ENCODE measurements at places on chromosomes 1 and 21.

DNA sequence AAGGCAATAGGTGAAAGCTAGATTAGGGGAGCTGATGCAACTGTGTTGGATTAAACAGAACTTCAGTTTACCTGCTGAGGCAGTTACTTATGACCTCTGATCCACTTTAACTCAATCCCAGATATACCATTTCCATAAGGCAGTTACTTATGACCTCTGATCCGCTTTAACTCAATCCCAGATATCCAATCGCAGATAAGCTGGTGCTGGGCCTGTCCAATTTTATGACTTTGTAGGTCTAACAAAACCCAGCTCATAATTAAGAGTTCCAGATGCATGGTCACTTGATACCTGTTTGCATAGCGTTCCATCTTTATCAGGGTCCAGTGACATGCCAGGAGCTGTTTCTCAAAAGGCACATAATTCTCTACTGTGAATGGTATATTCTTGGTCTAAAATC, 396.0 kb downstream of the AGBL4 start:
- DNase-seq: no peak

DNA sequence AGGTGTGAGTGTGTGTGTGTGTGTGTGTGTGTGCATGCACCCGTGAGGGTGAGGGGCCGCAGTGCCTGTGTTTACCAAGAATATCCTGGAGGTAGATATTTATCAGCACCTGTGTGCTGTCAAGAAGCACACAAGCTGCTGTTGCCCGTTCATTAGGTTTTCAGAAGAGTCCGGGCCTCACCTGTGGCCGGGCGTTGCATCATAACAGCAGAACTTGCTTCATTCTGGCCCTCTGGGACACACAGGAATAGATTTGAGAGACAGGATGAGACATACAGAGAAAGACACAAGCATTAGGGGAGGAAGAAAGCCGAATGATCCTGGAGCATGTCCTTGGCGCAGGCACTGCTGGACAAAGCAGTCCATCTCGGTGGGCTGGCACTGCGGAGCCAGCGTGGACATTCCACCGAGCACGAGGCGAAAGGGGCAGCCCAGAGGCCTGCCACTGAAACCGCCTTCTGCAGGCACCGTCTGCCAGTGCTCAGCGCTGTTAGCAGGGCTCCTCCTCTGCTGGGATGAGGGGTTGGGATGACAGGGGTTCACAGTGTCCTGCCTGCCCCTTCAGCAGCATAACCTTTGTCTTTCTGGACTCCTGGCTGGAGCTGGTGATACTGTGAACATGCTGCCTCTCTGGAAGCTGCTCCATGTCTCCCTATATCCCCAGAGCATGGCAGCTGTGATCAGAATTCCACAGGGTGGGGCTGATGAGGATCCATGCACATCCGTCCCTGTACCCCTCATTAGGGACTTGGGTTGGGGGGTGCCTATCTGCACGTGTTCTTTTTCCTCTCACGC, 81.1 kb downstream of the PEX14 start:
- DNase-seq: no peak

DNA sequence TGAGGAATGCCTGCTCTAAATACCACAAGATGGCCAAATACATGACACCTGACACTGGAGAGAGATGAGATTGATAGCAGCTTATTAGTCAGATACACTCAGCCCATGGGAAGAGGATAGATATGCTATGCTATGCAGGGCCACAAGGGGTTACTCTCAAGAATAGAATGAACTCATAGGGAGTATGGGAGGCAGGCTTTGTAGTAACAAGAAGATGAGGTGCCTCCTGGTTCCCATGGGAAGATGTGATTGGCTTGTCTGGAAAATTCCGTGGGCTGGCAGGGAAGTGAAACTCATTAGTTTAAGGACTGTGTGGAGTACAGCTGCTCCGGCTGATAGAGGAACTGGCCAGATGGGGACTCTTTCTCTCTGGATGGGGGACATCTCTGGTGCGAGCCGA, 16.5 kb downstream of the CCDC30 start:
- peak; percentile 3 for DNase-seq

DNA sequence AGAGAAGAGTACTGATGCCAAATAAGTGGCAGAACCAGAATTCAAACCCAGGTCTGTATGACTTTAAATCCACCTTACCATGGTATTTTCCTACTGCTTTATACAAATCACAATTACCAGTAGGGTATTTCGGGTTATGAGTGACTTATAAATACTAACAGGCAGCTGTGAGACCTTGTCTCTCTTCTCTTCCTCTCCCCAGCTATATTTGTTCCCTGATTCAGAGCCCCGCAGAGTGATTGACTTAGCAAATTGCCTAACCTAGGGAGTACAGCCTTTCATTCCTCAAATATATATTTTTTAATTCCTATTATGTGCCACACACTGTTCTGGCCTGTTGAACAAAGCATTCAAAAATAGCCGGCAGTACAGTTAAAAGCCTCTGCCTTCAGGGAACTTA, 168.0 kb downstream of the CLEC20A start:
- DNase-seq: no peak

DNA sequence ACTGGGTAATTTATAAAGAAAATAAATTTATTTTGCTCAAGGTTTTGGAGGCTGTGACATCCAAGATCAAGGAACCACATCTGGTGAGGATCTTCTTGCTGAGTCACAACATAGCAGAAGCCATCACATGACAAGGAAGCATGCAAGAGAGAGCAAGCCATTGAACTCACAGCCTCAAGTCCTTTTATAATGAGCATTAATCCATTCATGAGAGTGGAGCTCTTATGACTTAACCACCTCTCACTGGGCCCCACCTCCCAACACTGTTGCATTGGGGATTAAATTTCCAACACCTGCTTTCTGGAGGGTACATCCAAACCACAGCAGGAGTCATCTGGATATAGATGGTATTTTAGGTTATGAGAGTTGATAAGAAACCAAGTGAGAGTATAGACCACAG, 20.6 kb upstream of the EGLN1 start:
- DNase-seq: no peak

- DNase-seq: no peak
Measured at GRCh38 chr1:202150602-202151001, 6.1 kb upstream of the ARL8A start.

DNA sequence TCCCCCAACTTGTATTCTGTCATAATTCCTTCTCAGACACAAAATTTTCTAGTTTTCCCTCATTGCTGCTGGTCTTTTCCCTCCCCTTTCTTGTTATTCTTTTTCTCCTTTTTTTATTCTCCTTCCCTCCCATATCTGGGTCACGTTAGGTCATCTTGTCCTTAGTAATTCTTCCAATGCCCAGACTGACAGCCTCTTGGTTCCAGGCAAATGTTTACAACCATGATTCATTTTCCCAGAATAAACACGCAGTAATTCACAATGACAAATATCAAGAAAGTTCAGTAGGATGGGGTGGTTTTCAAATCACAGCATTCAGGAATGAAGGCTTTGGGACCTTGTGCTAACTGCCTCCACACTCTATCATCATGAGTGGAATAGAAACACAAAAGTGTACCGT, 25.2 kb downstream of the NHLH2 start:
- no peak for DNase-seq

- DNase-seq: no peak
Measured at GRCh38 chr1:92585831-92586230, 99.1 kb upstream of the GFI1 start.

- no peak for DNase-seq
Measured at GRCh38 chr1:45623972-45624371, at the start of gene CCDC17. Gene CCDC17 (minus strand): TSS chr1:45624054. CDS start chr1:45623909, 145 bp downstream.

DNA sequence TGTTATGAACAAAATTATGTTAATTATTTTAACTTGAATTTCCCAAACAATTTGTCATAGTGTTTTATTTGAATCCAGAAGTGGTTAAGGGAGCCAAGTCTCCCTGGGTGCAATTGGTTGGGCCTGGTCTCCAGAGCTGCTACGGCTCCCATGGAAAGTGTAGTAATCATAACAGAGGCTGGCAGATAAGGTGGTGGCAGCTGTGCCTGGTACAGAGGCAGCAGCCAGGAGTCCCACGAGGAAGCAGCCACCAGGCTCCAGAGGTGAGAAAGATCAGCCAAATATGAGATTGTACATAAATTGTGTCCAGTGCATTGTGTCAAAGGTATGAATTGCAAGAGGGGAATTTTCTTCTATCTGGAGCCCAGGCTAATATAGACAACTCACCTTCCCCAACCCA, 368.9 kb upstream of the PTBP2 start:
- no peak for DNase-seq
